ENCODE measurements at places on chromosomes 2 and 18. TPM values are rescaled to one million over a fixed set of nuclear protein-coding genes. Genes with fewer than 3 reads are reported as not detected.
A peak's percentile ranks its signal among the peaks of the same experiment; 100 is the strongest.

DNA sequence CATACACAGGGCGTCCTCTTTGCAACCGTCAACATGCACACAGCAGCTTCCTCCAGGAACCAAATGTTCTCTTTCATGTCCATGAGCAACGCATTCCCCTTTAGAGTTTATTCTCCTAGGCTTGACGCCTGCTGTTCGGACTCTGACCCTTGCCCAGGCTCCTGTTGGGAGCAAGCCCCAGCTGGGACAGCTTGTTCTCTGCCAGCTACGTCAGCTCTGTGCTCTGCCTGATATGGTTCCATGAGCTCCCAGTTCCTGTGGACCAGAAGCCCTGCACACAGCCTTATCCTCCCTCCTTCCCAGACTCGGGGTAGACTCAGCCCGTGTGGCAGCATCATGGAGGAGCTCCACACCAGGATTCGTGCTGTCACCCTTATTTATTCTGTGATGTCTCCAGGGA, 253.1 kb upstream of the PXDN start:
- H3K27me3 ChIP-seq = no peaks in the 10 kb centered on the region
- DNase-seq = no peak
- H3K36me3 ChIP-seq = no peaks in the 10 kb centered on the region
- H3K4me1 ChIP-seq = no peaks in the 10 kb centered on the region
- H3K27ac ChIP-seq = no peak overlapping the region
- no peak overlapping the region for H3K4me3 ChIP-seq

DNA sequence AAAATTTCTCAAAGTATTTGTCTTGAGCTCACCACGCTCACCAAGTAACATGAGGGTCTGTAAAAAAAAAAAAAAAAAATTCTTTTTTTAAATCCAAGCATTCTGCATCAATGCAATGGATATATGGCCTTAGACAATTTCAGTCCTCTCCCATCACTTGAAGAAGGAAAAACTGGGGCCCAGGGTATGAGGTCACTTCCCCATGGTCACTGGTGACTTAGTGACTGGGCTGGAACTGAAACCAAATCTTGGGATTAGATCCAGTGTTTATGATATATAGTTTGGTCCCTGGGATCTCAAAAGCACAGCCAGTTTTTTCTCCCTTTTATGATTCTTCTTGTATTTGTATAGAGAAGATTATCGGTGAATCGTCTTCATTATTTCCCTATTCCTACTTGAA, 477.9 kb upstream of the TNP1 start:
- DNase-seq = no peak
- no peaks in the 10 kb centered on the region for H3K27me3 ChIP-seq
- H3K4me1 ChIP-seq = no peaks in the 10 kb centered on the region
- H3K36me3 ChIP-seq = no peaks in the 10 kb centered on the region
- H3K4me3 ChIP-seq = no peak overlapping the region
- no peak overlapping the region for H3K27ac ChIP-seq

RALB gene
- 47.8 TPM for total RNA-seq

LBX2 gene
- total RNA-seq = 9.6 TPM

DNA sequence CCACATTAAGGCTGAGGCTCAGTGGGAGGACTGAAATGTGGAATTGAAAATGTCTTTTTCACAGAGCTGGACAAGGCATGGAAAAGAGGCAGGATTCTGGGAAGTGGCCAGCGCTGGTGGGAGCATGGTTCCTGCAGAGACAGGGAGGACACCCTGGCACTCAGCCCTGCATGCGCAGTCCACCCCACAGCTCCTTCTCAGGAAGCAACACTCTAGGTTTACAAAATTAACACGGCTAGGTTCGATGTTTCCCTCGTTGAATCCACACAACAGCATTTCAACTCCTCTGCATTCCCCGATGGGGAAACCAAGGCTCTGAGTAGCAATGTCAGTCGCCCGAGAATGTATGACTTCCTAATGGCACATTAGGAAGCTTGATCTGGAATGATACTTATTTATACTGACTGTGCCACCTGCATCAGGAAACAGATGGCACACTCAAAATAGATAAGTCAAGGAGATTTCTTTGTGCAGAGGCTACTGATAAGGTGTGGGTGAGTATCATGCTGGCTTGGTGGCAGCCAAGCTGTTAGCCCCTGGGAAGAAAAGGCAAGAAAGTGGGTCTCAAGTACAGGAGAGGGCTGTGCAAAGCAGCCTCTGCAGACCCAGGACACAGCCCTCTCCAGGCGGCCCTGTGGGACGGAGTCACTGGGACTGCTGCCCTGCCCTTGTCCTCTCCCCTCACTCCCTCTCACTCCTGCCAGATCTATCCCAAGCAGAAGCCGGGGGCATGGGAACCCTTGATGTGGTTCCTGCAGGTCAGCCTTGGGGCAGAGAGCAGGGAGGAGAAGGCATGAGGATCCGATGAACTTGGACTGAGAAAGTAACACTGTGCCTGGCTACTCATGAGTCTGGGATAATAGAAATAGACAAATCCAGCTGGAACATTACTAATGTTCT, 158.4 kb upstream of the FHL2 start:
- H3K4me1 ChIP-seq = peaks cover 16% of the 10 kb centered on the region
- no peak for DNase-seq
- H3K27ac ChIP-seq = no peak overlapping the region
- H3K27me3 ChIP-seq = 0 out of 2 replicates have a peak, but pooled peaks cover 2% of the 10 kb centered on the region

DNA sequence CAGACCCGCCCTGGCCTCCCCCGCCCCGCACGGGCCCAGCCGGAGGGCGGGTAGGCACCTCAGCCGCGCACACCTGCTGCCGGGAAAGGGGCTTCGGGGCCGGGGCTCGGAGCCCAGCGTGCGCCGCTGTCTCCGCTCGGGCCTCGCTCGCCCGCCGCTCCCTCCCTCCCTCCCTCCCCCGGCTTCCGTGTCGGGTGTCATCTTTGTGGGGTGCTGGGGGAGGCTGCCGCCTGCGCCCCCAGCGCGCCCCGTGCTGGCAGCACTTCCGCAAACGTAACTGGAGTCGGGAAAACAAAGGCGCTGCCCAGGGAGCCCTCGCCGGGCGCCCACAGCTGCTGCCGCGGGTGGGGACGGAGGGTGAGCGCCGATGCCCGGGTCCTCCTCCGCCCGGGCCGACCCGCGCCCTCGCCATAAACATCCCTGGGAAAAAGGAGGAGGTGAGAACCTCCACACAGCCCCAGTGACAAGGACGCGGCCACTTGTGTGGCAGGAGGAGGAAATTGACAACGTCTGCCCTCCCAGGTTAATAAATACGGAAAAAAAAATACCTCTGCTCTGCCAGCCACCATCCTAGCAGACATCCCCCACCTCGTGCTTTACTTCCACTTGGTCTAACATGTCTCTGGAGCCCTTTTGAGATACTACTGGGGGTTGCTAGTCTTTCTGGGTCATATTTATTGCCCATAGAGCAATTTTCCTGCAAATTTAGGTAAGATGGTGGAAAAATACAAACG, 550 bp downstream of the MFSD6 start:
- H3K27ac ChIP-seq = peak overlapping the region; percentile 51
- H3K27me3 ChIP-seq = peaks cover 13% of the 10 kb centered on the region
- no peak for DNase-seq
- no peaks in the 10 kb centered on the region for H3K36me3 ChIP-seq
- peaks cover 6% of the 10 kb centered on the region for H3K4me1 ChIP-seq

DNA sequence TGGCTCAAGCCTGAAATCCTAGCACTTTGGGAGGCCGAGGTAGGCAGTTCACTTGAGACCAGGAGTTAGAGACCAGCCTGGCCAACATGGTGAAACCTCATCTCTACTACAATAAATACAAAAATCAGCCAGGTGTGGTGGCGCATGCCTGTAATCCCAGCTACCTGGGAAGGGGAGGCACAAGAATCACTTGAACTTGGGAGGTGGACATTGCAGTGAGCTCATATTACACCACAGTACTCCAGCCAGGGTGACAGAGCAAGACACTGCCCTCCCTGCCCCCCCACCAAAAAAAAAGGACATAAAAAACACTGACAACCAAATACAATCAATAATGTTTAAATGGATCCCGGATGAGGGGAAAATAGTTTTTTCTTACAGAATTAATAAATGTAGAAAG, 7.8 kb downstream of the TIA1 start:
- no peak overlapping the region for H3K27ac ChIP-seq
- DNase-seq = no peak
- peaks cover 4% of the 10 kb centered on the region for H3K4me1 ChIP-seq

SERPINB4 gene
- not detected for total RNA-seq

- H3K4me1 ChIP-seq = no peaks in the 10 kb centered on the region
- no peaks in the 10 kb centered on the region for H3K36me3 ChIP-seq
- H3K27ac ChIP-seq = no peak overlapping the region
- no peak for DNase-seq
These were observed 109.5 kb upstream of the DAPL1 start for GRCh38 chr2:158685646-158686045.

- no peak overlapping the region for H3K4me3 ChIP-seq
- no peaks in the 10 kb centered on the region for H3K4me1 ChIP-seq
- H3K36me3 ChIP-seq = no peaks in the 10 kb centered on the region
- DNase-seq = no peak
- H3K27ac ChIP-seq = no peak overlapping the region
These were observed 29.9 kb downstream of the TTC32 start for GRCh38 chr2:19871836-19872235.

All from Panc1 (cell line).